CD14-positive monocyte (primary cell): ENCODE measurements at places on chromosomes 2 and 18. TPM values are rescaled to one million over a fixed set of nuclear protein-coding genes. Genes with fewer than 3 reads are reported as not detected.
A peak's percentile ranks its signal among the peaks of the same experiment; 100 is the strongest.

GRCh38 chr2:7557376-7557775 is 640.2 kb downstream of the RNF144A start:
- no peak for DNase-seq

DNA sequence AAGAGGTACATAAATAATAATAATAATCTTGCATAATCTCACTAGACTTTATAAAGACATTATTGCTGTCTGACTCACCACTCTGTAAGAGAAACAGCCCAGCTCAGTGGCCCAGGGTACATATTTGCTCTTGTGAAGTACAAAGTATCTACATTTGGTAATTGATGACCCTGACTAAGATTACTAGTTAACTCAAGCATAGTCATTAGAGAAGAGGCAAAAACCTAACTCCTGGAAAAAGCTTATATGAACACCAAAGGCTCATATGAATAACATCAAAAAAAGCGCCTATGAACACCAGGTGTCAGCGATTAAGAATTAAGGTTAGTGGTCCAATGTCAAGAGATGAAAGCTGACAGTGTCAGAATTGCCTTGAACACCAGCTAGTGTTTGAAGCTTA is 38.4 kb downstream of the RAD51AP2 start:
- no peak for DNase-seq

- no peak for DNase-seq
Observed at GRCh38 chr18:74551452-74551851, 17.2 kb downstream of the CNDP1 start.

DNA sequence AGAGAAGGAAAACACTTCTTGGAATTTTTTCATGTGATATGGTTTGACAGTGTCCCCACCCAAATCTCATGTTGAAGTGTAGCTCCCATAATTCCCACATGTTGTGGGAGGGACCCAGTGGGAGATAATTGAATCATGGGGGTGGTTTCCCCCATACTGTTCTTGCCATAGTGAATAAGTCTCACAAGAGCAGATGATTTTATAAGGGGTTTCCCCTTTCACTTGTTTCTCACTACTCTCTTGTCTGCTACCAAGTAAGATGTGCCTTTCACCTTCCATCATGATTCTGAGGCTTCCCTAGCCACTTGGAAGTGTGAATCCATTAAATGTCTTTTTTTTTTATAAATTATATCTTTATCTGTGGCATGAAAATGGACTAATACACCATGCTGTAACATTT is 250.7 kb downstream of the LPIN1 start:
- no peak for DNase-seq

GRCh38 chr2:55871637-55872036 is 51.9 kb downstream of the EFEMP1 start:
- peak; percentile 70 for DNase-seq

GRCh38 chr18:78993014-78993926 is 13.7 kb downstream of the SALL3 start:
- no peak for DNase-seq

MRO gene
- not detected for polyA plus RNA-seq

DNA sequence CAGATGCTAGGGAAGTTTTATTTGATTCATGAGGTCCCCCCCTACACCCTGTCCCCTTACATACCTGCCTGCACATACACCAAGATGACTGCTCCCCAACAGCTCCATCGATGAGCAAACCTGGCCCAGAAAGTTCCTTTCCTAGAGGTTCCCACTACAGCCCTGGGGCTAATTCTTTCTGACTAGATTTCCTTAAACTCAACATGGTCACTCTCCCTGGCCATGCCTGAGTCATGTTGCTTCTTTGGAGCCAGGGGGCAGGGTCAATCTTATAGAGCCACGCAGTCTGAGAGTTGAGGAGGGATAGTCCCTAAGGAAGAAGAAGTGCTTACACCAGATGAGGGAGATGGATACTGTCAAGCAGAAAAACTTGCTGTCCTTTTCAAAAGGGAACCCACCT is 67.7 kb upstream of the GLI2 start:
- DNase-seq: no peak

CENPA gene
- polyA plus RNA-seq: not detected

GRCh38 chr2:147847746-147848391 is 3.0 kb downstream of the ACVR2A start:
- DNase-seq: no peak

DNA sequence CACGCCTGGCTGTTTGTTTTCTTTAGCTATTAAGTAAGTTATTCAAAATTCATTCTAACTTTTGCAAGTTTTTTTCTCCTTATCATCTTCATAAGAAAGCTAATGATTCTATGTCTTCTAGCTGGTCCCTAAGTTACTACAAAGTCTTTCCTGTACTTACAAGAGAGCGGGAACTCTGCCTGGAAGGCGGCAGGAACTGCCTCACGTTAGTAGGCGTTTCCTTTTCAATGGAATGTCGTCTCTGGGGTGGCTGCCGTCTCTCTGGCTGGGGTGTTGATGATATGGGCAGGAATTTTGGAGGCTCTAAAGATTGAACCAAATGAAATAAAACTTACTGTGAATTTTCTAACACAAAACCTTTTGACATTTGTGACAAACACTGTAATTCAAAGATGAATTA is 55.5 kb downstream of the PRELID3A start:
- DNase-seq: no peak
